ENCODE measurements at places on chromosomes 12 and 14. TPM values are rescaled to one million over a fixed set of nuclear protein-coding genes. Genes with fewer than 3 reads are reported as not detected.

DNA sequence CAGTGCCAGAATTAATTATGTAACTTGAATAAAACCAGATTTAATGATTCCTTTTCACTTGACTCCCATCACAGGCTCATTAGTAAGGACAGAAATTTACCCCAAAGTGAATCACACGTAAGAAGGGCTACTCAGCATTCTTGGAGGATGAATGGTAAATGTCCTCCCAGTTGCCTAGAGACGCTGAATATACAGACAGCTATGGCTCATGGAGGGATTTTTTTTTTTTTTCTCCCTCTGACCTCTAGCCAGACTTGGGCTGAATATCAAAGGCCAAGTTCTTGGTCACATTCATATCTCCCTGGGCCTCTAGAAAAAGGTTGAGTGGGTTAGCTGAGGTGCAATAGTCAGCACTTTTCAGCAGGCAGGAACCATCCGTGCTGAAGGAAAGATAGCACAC, 77.5 kb downstream of the PHLDA1 start:
- no peak for DNase-seq

GRCh38 chr14:93343266-93343665, 3.7 kb upstream of the COX8C start:
- no peak for DNase-seq

GRCh38 chr14:48792376-48793024, 793.7 kb downstream of the RPS29 start:
- no peak for DNase-seq

GRCh38 chr12:28893856-28894255, 255.2 kb upstream of the FAR2 start:
- DNase-seq: no peak

DNA sequence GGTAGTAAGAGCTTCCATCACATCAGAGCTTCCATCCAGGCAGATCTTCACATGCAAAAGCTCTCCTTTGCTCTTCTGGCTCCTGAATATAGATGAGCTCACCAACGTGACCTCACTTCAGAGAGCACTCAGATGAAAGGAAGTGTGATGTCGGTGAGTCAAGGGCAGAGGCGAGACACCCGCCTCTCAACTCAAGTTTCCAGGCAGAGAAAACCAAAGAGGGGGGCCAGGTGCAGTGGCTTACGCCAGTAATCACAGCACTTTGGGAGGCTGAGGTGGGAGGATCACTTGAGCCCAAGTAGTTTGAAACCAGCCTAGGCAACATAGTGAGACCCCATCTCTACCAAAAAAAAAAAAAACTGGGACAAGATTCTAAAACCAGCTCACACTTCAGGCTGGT, 126.9 kb downstream of the DUSP6 start:
- peak; percentile 37 for DNase-seq

DNA sequence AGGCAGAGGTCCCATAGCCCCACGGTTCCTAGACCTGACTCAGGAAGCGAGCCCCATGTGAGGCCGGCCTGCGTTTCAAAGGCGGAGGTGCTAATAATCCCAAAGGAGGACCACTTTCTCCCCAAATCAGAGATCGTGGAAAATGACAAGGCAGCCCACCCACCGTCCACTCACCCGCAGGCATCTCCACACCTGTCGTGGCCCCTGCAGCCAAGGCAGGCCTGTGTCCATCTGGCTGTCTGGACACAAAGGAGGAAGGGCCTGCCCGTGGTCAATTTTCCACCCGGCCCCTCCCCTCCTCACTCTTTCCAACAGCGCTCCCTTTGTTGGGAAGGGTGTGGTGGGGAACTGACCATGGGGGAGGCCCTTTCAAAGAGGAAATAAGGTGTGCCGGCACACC, 125.3 kb upstream of the TMEM132D start:
- no peak for DNase-seq

DNA sequence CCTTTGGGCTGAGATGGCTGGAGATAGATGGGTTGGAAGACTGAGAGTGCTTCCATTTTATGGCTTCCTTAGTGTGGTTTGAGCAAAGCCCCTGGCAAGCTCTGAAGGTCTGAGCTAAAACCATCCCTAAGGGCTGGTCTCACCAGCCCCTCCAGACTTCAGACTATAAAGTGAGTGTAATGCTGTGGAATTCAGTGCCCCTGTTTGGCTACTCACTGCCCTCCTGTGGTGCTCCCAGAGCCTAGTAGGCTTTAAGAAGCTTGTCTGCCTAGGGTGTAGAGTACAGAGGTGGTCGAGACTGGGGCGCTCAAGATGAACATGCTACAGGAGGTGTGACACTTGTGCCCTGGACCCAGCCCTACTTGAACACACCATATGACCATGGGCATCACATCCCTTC, 246.7 kb upstream of the FKBP4 start:
- no peak for DNase-seq

DNA sequence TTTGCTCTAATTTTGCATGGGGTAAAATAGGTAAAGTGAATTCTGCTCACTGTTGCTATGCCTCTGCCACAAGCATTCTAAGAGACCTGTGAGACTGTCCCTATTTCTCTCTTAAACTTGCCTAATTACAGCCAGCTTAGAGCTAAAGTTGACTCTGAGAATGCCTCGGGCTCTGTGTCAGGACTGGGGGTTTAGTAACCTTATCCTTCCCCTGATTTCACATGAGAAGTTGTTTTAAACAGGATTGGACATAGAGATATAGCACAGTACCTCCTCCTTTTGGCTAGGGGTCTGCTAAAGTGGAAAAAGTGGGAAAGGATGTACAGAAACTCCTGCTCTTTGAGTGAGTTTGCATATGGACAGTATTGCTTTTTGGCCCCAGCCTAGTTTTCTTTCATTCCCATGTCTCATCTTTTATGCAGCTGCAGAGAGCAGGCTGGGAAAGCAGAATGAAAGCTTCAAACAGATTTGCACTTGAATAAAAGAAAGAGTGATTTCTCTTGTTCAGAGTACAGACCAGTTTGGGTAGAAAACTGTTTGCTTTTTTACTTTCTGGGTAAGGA, 122.0 kb downstream of the RAD51B start:
- DNase-seq: no peak

GRCh38 chr12:63909746-63910145, 65.2 kb downstream of the SRGAP1 start:
- no peak for DNase-seq

- DNase-seq: no peak
Measured at GRCh38 chr12:47947341-47947740, 16.1 kb upstream of the TMEM106C start.

DNA sequence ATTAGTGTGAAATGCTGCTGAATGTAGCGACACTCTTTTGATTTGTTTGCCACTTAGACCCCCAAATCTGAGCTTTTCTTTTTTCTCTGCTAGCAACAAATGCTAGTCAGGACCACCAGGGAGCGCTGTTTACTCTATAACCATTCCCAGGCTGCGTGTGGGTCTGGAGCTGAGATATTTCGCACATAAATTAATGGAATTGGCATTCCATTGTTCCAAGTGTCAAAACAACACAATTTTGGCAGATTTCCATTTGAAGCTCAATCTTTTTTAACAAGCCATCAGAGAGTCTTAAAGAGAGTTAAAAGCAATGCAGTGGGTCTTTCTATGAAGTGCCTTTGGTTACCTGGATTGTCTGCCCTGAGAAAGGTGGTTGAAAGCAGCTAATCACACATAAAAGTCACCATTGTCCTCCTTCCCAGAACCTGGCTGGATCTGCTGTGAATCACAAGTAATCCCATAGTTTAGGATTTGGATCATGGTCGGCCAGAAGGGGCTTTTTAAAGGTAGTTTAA, 7.4 kb upstream of the TMEM132C start:
- DNase-seq: no peak

KLRC4 gene
- 0.46 TPM for total RNA-seq

KRT74 gene
- total RNA-seq: not detected

LMNTD1 gene
- total RNA-seq: not detected

CPSF2 gene
- total RNA-seq: 46.9 TPM

RNASE1 gene
- total RNA-seq: 420 TPM

PSME2 gene
- total RNA-seq: 240 TPM

STAC3 gene
- 2.0 TPM for total RNA-seq

All from left colon (tissue), 2 donors.